ENCODE measurements at places on chromosomes 13 and 19.

DNA sequence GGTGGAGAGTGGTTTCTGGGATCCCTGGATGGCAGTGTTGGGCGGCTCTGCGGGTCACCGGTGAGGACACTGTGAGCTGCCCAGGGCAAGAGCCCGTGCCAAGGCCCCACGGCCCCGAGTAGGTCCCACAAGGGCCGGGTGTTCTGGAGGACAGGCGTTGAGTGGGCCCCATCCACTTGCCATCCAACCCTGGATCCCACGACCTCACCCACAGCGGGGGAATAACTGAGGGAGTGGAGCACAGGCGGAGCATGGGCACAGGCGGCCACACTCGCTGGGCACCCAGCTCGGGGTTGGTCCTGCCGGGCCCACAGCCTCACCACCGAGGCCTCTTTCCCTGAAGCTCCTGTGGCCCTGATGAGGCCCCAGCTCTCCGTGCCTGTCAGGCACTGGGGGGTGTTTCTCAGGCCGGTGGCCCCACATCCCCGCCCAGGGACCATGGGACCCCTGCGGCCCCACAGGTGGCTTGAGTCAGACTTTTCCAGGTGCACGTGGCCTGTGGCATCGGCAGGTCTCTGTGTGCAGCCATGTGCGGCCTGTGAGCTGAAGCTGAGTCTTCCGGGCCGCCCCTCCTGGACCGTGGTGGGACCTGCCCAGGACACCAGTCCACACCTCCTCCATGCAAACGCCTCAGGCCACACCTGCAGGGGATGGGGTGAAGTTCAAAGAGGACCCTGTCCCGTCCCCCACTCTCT, 16.6 kb downstream of the TMEM255B start:
- DNase-seq = no peak

DNA sequence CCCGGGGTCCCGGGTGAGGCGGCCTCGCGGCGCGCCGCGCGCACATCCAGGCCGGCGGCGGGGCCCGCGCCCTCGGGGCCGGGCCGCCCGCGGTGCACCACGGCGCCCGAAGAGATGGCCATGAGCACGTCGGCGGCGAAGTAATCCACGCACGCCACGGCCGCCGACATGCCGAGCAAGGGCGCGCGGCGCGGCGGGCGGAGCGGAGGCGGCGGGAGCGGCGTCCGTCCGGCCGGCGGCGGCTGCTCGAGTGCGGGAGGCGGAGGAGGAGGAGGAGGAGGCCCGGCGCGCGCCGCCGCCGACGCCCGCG, at the start of gene KLF16:
KLF16 (minus strand) TSS at position 252 of the 310 bp plus-strand sequence; CDS start at position 170, 82 bp downstream.
- DNase-seq = no peak

DNA sequence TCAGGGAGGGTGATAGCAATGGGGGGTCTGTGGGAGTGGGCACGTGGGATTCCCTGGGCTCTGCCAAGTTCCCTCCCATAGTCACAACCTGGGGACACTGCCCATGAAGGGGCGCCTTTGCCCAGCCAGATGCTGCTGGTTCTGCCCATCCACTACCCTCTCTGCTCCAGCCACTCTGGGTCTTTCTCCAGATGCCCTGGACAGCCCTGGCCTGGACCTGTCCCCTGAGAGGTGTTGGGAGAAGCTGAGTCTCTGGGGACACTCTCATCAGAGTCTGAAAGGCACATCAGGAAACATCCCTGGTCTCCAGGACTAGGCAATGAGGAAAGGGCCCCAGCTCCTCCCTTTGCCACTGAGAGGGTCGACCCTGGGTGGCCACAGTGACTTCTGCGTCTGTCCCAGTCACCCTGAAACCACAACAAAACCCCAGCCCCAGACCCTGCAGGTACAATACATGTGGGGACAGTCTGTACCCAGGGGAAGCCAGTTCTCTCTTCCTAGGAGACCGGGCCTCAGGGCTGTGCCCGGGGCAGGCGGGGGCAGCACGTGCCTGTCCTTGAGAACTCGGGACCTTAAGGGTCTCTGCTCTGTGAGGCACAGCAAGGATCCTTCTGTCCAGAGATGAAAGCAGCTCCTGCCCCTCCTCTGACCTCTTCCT, 9.3 kb upstream of the CEACAM7 start:
- DNase-seq = no peak

GRCh38 chr19:2186071-2186846, 22.5 kb downstream of the DOT1L start:
- peak; percentile 96 for DNase-seq

DNA sequence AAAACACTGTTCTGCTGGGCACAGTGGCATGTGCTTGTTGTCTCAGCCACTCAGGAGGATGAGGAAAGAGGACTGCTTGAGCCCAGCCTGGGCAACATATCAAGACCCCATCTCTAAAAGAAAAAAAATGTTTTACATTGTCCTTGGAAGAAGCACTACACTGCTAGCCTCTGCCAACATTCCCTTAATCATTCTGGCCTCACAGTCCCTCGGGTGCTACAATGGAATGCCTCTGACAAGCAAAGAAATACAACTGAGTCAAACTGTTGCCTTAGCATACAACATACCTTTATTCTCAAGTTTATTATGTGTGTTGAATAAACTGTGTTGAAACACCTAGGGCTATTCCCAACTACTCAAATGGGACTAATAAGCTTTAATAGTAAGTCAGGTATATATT, 56.1 kb downstream of the PSPC1 start:
- DNase-seq = no peak

- DNase-seq = no peak
These were observed 130.5 kb downstream of the MAB21L1 start for GRCh38 chr13:35345992-35346391.

DNA sequence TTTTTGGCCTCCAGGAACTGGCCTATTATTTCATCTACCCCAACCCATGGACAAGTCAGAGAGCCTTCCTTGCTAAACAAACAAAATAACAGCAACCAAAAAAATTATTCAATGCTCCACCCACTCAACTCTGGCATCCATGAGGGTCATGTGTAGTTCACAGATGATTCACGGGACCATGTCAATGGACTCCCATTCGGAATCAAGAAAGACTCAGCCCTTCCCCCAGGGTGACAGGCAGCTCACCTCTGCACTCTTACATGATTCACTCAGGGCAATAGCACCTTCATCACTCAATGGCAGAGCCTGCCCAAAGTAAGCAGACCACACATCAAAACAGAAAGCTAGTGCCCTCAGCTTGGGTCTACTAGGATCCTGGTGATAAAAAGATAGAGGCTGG, 14.3 kb upstream of the SCEL start:
- no peak for DNase-seq

GRCh38 chr19:44050740-44051649, 841 bp upstream of the ZNF223 start:
- DNase-seq = no peak

- DNase-seq = no peak
These were observed 2.1 kb downstream of the TRIM13 start for GRCh38 chr13:49998714-49999624.

GRCh38 chr19:5665781-5666513, 14.4 kb downstream of the MICOS13 start:
- peak; percentile 52 for DNase-seq

DNA sequence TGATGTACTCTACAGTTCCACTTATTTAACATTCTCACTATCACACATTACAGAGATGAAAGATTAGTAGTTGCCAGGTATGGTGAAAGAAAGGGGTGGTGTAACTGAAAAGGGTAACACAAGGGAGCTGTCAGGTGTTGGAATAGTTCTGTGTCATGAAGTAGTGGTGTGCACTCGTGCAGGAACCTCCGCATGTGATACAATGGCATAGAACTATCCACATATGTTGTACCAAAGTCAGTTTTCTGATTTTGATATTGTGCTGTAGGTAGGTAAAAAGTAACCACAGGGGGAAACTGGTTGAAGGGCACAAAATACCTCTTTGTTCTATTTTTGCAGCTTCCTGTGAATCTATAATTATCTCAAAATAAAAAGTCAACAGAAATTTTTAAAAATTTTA, 24.4 kb upstream of the RPL21 start:
- no peak for DNase-seq

DNA sequence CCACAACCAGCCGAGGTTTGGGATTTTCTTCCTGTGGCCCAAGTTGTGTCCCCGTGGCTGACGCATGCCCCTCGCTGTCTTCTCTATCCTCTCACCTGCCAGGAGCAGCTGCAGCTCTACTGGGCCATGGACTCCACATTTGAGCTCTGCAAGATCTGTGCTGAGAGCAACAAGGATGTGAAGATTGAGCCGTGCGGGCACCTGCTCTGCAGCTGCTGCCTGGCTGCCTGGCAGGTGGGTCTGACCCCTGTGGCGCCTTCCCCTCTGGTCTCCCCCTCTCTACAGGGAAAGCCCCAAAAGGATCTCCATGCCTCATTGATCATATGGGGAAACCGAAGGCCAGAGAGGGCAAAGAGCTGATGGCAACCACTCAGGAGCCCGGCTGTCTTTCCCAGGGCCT, 14.6 kb downstream of the CBLC start:
- no peak for DNase-seq

DNA sequence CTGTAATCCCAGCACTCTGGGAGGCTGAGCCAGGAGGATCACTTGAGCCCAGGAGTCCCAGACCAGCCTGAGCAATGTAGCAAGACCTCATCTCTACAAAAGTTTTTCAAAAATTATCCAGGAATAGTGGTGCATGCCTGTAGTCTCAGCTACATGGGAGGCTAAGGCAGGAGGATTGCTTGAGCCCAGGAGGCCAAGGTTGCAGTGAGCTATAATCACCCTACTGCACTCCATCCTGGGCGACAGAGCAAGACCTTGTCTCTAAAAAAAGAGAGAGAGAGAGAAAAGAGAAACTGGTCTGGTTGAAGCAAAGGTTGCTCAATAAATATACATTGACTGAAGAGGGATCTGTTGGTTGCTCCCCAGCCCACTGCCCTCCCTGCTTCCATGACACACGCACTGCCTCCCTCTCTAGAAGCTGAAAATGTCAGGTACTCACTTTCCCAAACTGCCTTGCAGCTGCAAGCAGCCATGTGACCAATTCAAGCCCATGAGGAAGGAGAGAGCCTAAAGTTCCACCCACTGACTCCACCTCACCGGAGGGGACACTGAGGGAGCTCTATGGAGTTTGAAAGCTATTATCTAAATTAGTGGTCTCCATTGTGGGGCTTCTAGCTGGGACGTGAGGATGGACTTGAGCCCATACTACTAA, 14.0 kb downstream of the CEACAM16 start:
- DNase-seq = no peak

DNA sequence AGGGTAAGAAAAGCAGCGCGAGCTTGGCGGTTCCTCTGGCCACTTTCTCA, at the start of gene DMRTC2:
DMRTC2 (plus strand) TSS at position 42 of the 50 bp plus-strand sequence. CDS start 2,387 bp downstream, outside the sequence.
- DNase-seq = no peak

DNA sequence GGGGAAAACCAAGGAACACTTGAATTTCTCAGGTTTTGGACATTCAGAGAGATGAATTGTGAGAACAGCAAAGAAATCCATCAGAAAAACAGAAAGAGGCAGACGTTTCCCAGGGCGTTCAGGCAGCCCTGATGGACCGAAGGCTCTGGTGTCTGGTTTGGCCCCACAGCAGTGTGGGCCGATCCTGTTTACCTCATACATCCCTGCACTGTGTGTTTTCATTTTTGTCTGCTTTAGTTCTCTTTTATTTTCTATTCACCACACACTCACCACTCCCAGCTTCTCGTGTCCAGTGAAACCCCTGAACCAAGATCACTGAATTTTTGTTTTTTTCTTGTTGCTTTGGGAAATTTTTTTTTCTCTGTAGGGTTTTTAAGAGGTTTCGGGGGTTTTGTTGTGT, 11.9 kb upstream of the WDR18 start:
- no peak for DNase-seq

GRCh38 chr13:39506559-39507390, 96.2 kb downstream of the LHFPL6 start:
- no peak for DNase-seq

DNA sequence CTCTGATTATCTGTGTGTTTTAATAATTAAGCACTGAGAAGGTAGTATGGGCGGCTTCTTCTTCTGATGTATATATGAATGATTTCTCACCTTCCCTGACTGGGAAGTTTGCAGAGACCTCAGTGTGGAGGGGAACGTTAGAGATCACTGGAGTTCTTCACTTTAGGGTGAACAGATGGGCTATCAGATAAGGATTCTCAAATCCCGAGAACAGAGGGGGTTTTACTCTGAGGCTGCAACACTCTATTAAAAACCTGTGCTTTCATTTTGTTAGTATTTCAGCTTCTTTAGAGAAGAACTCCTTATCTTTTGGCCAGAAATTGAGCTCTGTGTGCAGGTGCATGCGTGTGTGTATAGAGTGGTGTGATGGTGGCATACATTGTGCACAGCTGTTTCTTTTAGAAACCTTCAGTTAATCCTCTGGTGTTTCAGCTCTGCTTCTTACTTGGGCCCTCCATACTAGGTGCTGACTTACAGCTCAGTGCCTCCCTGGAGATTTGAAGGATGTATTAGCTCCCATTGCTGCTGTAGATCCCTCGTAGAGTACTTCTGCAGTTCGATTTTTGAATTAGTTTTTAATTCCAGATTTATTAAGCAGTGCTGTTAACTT, 45.3 kb upstream of the PCDH9 start:
- DNase-seq = no peak

DNA sequence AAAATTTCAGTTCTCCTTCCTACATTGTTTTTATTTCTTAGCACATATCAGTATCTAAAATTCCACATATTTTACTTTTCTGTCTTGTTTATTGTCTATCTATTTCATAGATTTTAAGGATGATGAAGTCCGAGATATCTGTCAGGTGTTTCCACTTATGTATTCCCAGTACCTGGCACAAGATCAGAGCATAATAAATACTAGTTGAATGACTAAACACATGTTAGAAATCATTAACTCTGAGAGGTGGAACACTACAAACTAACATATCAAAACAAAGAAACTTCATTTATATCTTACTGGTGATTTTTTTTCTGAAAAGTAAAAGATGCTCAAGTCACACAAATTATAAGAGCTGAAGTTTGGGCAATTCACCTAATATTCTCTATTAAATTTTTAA, 1208.3 kb downstream of the PCDH9 start:
- DNase-seq = no peak

DNA sequence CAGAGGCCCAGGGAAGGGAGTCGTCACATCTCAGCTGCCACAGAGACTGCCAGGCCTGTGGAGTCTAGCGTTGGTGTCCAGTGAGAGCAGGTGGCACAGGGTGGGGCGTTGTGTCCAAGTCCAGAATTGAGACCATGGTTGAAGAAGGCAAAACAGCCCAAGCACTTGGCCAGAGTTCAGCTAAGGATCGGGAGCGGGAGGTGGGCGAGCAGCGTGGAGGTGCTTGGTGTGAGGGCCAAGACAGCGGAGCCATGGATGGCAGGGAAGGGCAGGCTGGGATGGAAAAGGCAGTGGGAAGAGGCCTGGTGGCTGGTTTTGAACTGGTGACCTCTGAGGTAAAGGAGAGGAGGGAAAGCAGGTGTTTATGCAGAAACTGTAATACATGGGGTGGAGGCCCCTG, 8.0 kb downstream of the IGFLR1 start:
- no peak for DNase-seq

GRCh38 chr13:28093881-28094280, 6.5 kb downstream of the FLT3 start:
- DNase-seq = no peak

All from chondrocyte (in vitro differentiated cells).